Stimulated activated CD8-positive, alpha-beta memory T cell treated with anti-CD3 and anti-CD28 coated beads, Interleukin-12 subunit alpha, Interleukin-12 subunit beta, amount 100 ng/mL, for 4 hours (primary cell): ENCODE measurements at places on chromosomes 13 and 19.

DNA sequence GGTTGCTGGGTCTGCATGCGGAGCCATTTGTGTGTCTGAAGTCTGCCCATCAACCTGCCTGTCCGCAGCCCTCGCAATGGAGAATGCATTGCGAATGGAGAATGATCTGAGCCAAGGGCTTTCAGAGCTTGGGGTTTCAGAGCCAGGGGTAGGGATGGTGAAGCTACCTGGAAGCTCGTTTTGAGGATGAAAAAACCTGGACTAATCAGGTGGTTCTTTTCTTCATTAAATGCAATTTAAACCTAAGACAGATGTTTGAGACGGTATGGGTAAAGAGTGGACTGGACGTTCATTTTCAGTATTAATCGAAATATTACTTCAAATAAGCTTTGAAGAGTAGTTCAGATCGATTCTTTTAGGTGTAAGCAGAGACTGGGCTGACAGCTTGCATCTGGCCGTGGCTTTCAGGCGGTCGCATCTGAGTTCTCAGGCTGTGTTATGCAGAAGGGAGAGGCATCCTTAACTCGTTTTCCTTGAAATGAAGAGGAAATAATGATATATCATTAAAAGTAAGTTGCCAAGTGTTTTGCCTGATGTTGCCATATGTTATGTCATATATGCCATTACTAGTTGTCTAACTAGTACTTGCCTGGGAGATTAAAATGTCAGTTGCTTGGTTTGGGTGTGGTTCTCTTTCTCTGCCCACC lies 801 bp downstream of the MCF2L start:
- no peak for DNase-seq

DNA sequence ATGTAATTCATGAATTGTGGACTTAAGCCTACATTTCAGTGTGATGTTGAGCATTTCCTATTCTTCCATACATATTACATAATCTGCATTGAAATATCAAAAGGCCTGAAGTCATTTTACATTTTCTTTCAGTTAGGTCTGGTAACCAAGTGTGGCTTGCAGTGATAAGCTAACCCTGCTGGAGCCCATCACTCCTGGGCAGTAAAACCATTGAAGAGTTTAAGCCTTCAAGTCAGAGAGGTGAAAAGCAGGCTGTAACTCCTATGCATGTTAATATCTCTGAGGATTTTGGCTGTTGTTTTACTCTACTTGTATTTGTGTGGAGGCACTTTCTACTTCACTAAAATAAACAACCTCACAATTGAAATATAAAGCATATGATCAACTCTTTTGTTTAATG lies 248.8 kb downstream of the SLITRK5 start:
- DNase-seq: no peak

DNA sequence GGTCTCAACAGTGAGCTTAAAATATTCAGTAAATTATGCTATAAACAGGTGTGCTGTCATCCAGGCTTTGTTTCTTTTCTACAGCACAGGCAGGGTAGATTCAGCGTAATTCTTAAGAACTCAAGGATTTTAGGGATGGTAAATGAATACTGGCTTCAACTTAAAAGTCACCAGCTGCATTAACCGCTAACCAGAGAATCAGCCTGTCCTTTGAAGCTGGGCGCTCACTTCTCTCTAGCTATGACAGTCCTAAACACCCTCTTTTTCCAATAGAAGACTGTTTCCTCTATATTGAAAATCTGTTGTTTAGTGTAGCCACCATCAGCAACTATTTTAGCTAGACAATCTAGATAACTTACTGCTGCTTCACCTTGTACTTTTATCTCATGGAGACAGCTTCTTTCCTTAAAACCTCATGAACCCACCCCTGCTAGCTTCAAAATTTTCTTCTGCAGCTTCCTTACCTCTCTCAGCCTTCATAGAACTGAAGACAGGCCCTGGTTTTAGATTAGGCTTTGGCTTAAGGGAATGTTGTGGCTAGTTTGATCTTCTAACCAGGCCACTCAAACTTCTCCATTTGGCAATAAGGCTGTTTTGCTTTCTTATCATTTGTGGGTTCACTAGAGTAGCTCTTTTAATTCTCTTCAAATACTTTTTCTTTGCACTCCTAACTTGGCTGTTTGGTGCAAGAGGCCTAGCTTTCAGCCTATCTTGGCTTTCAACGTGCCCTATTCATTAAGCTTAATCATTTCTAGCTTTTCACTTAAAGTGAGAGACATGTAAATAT lies 89.5 kb downstream of the USP12 start:
- DNase-seq: no peak

GRCh38 chr19:54207983-54208783 lies 7.5 kb downstream of the RPS9 start:
- DNase-seq: no peak

DNA sequence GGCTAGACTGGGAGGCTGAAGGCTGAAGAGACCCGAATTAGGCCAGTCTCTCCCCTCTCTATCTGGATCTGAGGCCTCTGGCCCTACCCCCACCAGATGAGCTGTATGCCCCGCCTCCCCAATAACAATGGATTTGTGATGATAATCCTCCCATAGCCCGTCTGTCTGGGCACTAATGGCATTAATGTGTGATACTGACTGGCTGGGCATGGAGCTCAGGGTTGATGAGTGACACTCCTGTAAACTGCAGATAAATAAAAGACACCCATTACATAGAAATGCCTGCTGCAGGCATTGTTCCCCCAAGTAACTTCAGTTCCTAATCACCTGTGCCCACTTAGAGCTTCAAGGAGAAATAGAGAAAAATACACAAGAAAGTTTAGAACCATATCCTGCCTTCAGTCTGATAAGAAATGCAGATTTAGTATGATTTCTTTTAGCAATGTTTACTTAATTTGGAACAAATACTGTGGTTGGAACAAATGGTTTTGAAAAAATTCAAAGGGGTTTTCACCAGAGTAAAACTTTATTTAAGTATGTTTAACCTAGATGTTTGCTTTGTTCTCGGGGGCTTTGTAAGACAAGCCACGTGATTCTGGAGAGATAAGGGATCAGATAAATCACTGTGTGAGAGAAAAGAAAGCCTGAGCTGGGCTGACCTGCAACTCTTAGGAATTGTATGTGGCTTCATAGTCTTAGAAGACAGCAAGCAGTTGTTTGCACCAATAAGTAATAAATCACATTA lies 60.3 kb downstream of the TNFRSF19 start:
- DNase-seq: no peak

GRCh38 chr19:57389194-57389729 lies 392 bp upstream of the ZNF548 start:
- DNase-seq: no peak

- no peak for DNase-seq
Measured at GRCh38 chr19:55579766-55580621, 654 bp downstream of the ZNF579 start.

DNA sequence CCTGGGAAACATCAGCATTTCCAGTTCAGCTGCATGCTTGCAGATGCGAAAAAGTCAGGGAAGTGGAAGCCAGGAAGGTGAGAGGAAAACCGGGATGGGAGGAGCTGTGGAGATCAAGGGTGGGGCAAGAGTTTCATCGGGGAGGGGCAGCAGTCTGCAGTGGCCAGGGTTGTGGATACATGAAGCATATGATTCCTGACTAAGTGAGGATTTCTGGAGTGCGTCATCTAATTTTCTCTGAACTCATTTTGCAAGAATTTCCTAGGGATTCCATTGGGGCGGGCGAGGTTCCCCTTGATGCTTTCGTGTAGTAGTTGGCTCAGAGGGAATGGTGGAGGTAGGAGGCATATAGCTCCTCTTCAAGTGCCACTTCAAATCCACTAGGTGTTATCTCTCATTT lies 344.1 kb upstream of the TMTC4 start:
- no peak for DNase-seq

DNA sequence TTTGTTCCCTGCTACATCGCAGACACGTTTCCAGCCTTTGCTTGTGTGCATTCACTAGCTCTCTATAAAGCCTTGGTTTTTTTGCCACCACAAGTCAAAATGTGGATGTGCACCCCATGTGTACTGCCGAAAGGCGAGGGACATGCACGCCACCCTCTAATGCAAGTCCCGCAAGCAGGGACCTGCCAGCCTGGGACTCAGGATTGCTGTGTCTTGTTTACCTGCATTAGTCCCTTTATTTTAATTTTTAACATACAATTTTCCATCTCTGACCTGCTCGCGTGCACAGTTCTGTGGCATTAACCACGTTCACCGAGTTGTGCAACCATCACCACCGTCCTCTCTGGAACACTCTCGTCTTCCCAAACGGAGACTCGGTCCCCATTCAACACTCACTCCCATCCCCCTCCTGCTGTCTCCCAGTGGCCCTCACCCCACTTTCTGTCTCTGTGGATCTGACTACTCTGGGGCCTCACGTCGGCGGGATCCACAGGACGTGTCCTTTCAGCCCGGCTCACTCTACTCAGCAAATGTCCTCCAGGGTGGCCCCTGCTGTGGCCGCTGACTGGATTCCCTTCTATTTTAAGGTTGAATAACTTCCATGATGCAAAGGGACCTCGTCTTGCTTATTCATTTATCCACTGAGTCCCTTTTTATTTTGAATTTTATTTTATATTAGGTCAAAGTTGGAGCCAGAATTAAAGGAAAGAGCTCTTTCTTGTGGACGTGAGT lies 58.4 kb downstream of the RASA3 start:
- DNase-seq: no peak

- DNase-seq: no peak
Measured at GRCh38 chr13:81874681-81875661, 1534.0 kb upstream of the SPRY2 start.

DNA sequence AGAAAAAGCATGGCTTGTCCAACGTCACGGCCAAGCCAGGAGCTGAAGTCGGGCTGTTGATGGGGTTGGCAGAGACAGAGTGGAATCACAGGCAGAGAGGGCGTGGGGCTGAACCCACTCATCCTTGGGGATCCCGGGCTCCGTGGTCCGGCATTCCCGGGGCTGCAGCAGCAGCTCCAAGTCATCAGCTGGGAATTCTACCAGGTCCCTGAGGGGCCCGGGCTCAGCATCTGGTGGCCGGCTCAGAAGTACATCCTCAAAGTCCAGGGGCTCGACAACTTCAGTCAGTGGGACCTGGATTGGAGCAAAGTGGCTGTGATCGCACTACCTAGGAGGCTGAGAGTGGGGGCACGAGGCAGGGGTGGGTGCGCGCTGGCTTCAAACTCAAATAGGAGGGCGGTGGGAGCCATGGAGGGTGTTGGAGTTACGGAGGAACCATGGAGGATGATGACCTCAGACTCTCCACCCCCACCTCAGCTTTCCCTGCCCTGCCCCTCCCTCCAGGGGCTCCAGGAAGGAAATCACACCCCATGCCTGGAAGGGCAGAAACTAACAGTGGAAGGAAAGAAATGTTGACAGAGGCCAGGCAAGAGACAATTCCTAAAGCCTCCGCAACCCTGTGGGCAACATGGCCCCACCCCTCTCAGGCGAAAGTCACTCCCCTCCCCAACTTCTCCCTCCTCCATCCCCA lies 9.5 kb downstream of the DOCK6 start:
- DNase-seq: no peak

DNA sequence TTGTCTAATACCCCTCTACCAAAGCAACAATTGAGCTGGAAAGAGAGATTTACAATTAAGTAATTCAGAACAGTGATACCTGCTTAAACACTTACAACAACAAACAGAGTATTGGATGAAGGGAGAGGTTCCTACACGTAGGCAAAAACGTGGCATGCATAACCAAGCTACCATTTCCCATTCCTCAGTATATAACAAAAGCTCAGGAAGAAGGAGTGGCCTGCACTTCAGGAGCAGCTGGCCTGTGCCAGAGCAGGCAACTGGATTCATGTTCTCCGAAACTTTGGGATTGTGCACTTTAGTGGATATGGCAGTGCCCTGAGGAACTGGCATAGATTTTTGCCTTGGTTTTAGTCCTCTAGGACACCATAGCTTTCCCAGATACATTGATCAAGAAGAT lies 630.2 kb upstream of the PCDH9 start:
- DNase-seq: no peak

GRCh38 chr13:18996627-18997051 lies 185.0 kb downstream of the TUBA3C start:
- no peak for DNase-seq

DNA sequence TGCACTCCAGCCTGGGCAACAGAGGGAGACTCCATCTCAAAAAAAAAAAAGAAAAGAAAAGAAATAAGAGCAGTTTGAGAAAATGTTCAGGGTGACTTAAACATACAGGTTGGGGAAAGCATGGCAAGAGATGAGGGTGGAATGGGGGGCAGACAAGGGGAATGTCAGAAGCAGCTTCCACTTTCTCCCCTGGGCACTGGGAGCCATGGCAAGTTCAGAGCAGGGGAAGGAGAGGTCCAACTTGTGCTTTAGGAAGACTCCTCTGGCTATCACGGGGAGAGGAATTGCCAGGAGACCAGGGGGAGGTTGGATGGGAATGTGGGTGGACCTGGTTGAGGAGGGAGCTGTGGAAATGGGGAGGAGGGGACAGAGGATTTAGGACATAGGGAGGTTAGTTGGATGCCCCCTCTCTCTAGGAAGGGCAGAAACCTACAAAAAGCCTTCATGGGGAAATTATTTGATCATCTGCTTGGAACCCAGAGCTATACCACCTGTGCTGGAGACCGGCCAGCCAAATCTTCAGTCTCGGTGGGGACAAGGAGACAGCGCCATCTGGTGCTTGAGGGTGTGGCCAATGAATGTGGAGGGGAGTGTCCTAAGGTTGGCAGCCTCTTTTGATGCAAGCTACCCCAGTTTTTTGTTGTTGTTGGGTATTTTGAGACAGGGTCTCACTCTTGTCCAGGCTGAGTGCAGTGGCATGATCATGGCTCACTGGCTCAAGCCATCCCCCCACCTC lies 7.3 kb upstream of the STRN4 start:
- DNase-seq: no peak

DNA sequence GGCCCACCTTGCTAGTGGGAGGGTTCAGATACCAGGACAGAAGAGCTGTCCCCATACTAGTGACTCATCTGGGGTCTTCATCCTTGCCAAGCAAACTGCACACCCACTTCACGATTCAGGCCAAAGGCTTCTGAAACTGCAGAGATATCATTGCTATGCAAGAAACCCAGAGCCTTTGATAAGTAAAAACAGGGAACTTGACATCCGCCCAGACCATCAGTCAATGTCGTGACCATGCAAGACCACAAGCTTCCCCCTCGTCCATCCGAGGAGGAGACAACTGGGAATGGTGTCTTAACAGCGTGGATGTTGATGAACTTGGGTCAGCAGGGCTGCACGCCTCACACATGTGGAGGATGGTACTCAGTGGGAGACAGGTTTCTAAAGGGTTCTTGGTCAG lies 58.0 kb downstream of the ABCC4 start:
- no peak for DNase-seq
